ENCODE measurements at places on chromosomes 6 and 20. TPM values are rescaled to one million over a fixed set of nuclear protein-coding genes. Genes with fewer than 3 reads are reported as not detected.

DNA sequence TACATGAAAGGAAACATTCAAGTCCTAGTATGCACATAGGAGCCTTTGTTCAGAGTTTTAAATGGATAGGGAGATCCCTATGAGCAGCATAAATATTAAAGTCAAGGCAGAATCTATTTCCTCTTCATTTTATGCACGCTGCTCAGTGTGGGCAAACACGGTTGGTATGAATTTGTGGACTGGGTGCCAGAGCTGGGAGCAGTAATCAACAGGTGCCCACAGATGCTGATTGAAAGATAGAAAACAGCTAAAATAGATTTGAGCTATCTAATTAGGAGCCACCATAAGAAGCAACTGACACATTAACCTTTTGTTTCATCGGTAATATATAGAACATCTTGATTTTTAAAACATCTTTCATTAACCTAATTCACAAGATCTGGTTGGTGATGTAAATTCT lies 175.5 kb downstream of the EYS start:
- DNase-seq = no peak

PARD6B gene
- total RNA-seq = 29.2 TPM

EDN3 gene
- total RNA-seq = 80.4 TPM

CAP2 gene
- total RNA-seq = 56.1 TPM

DNA sequence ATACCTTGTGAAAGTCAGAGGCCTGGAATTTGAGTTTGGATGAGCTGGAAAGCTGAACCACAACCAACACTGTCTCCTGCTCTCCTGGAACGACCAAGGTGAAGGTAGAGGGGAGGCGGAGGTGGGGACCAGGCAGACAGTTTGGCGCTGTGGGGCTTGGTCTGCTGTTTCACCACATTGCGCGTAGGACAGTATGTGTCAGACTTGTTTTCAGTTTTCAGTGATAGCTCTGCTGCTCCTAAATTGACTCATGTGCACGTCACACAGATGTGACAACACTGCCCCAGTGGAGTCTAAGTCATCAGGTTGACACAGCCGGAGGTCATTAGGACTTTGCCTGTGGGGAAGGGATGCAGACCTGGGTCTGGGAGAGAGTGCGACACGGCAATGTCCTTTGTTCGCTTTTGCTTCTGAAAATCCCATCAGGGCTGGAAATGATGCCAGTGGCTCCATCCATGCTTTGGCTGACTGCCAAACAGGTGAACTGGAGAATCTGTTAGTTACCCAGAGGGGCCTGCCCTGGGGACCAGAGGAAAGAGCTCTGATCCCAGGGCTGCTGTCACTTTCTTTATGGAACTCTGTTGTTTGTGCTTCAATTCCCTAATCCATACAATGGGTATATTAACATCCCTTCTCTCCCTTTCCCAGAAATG lies 255.5 kb downstream of the CDC5L start:
- DNase-seq = no peak

DNA sequence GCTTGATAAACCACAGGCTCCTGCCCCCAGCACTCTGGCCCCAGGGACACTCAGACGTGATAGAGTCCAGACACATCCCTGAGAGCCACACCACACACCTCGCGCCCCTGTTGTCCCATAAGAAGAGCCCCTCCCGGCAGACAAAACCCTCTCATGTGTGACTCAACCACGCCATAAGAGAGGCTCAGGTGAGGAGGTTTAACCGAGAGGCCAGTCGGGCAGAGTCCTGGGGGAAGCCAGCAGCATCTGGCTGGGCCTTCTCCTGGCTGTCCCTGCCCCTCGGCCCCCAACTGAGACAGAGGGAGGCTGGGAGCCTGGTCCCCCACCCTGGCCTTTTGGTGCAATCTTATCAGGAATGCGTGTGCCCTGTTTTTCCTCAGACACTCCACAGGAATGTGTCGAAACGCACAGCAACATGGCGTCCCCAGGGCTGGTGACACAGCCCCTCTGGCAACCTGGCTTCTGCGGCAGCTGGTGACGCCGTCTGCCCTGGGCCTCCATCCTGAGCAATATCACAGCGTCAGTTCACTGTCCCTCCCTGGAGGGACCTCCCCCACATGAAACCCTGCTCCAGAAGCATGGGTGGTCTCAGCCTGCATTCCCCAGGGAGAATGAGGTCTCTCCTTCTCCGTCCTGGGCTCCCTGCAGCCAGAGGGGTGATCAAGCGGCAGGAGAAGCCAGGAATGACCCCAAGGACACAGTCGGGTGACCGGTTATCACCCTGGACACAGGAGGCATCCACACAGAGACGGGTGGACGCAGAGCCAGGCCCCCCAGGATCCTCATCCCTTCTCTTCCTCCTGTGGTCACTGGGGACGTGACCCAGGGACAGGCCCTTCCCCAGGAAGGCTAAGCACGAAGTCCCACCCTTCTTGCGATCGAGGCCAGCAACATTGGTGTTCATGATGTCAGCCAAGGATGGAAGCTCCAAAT lies 156.6 kb upstream of the AFDN start:
- DNase-seq = no peak

GRCh38 chr6:26576929-26577719 lies 19.6 kb upstream of the ABT1 start:
- DNase-seq = no peak

GRCh38 chr6:43807228-43808061 lies 37.4 kb downstream of the VEGFA start:
- no peak for DNase-seq

GRCh38 chr20:5871459-5872410 lies 78.6 kb downstream of the TRMT6 start:
- DNase-seq = no peak

GRCh38 chr6:15480525-15480924 lies 182.3 kb downstream of the DTNBP1 start:
- no peak for DNase-seq

GRCh38 chr20:40304119-40304613 lies 384.9 kb downstream of the MAFB start:
- no peak for DNase-seq

NKAIN4 gene
- not detected for total RNA-seq

DNA sequence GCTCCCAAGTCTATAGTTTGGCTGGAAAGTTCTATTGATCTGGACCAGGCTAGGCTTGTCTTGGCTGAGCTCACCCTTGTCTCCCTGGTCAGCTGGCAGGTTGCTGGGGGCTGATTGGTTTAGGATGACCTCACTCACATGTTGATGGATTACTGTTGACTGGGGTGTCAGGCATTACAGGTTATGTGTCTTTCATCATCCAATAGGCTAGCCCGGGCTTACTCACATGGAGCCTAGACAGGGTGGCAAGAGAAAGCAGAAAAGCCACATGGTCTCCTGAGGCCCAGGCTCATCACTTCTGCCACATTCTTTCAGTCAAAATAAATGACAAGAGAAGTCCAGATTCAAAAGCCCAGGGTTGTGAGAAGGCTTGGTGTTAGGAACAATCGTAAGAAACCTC lies 103.5 kb downstream of the BFSP1 start:
- DNase-seq = no peak

- no peak for DNase-seq
These were observed 2.4 kb downstream of the FANCE start for GRCh38 chr6:35454391-35455110.

STMND1 gene
- 0.47 TPM for total RNA-seq

CNKSR3 gene
- total RNA-seq = 33.6 TPM

DNA sequence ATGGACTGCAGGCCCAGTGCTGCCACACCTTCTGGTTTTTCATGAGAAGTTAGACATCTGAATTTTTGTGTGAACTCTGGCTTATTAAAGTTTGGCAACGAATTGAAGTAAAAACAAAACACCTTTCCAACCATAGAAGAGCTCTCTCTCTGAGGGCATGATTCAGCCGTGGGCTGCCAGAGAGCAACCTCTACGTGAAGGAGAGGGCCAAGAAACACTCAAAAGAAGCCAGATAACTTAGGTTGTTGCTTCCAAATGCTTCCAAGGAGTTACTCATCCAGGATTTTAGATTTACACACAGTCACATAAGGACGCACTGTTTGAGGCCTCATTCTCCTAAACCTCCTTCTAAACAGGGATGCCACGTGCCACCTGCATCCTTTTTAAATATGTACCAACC lies 65.5 kb downstream of the NRN1 start:
- no peak for DNase-seq
